ENCODE measurements at places on chromosomes 2 and 18.

- peak; percentile 38 for DNase-seq
Measured at GRCh38 chr2:234502285-234502918, 5.5 kb upstream of the ARL4C start.

GRCh38 chr2:176128982-176129796 lies at the start of gene HOXD8:
Gene HOXD8, plus strand, starts transcription at chr2:176129705. Its CDS starts 662 bp downstream, at chr2:176130367.
- DNase-seq = no peak

DNA sequence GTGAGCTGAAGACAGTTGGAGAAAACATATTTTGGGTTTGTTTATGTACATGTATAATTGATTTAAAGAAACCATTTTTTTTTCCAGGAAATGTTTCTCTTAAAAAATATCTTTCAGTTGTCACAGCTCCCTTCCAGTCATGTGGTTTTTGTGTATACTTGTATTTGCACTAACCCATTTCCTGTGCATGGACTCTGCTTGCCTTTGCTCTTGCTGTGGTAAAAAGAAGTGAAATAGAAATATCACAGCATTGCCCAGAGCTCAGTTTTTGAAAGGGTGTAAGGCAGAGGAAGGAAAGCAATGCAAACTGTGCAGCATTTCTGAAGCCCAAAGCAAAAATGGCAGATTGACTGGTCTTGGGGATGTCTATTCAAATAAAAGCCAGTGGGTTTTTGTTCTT lies 10.4 kb upstream of the DOCK10 start:
- no peak for DNase-seq

- no peak for DNase-seq
Measured at GRCh38 chr2:84830095-84830494, 50.8 kb downstream of the TRABD2A start.

DNA sequence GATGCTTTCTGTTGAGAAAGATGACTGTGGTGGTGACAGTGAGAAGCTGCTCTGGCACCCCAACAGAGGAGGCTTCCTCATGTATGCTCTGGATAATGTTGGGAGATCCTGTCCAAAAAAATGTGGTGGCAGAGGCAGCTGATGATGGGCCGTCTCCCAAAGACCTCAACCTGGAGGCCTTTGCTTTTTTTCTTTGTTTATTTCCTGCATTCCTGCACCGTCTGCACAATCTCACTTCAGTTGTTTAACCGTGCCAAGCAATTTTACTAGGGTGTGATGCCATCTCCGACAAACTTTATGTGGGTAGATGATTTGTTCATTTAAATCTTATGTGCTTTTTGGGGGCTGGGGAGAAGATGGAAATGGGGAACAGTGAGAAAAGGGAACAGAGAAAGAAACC lies 62.2 kb upstream of the IGFBP5 start:
- DNase-seq = no peak

DNA sequence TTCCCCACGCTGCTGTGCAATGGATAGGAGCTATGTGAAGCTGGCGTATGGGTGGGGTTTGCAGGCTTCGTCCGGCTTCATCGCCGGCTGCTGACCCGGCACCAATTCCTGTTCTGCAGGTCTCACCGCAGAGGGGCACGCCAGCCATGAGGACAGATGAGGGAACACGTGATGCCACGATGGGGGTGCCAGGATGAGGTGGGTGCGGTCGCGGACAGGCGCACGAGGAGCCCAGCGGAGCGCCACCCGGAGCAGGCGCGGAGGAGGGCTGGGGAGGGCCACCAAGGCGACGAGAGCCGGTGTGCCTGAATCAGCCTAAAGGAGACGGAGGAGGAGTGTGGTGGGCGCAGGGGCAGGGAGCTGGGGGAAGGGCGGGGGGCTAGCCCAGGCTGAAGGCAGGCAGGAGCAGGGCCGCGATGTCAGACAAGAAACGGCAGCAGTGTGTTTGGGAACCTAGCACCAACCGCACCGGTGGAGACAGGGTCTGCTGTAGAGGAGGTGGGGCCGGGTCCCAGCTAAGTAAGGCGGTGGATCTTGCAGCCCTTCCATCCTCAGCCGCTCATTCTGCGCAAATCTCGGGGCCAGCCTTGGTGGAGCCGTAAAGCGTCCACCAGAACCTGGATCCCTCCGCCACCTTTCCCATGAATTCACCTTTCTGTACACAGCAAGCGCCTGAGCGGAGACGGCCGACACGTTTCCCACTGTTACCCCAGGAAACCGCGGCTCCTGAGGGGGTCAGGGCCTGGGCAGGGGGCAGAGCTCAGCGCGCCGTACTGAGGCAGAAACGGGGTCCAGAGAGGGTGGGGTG lies 17.0 kb upstream of the CD8A start:
- no peak for DNase-seq

DNA sequence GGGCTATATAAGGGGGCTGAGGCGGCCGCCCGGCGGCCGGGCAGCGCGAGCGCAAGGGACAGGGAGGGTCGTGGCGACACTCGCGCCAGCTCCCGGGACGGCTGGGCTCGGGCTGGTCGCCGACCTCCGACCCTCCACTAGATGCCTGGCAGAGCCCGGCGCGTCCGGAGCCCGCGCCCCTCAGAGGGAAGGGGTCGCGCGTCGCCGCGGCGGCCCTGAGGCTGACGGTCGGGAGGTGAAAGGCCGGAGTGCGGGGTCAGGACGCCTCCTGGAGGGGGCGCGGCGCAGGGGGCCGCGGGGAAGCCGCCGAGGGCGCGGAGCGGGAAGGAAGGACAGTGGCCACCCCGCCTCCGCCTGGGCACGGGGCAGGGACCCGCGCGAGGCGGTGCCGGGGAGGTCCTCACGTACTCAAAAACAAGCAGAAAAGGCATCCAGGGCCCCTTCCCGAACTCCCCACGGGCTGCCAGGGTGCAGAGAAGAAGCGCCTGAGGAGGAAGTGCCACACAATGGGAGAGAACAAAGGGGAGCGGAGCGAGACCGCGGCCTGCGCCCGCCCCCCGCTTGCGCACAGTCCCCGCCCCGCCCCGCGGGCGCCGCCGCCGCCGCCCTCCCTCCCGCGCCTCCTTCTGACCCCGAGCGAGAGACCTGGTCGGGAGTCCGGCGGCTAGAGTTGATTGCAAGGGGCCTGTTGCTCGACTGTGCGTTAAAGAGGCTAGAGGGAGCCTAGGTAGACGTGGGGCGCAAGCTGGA lies 776 bp upstream of the KLF7 start:
- no peak for DNase-seq

- peak; percentile 92 for DNase-seq
Measured at GRCh38 chr2:1591978-1592907, 152.1 kb downstream of the PXDN start.

GRCh38 chr2:238024986-238025385 lies 35.8 kb upstream of the SCLY start:
- DNase-seq = no peak

- DNase-seq = no peak
Measured at GRCh38 chr18:56851774-56852173, 200.6 kb downstream of the WDR7 start.

DNA sequence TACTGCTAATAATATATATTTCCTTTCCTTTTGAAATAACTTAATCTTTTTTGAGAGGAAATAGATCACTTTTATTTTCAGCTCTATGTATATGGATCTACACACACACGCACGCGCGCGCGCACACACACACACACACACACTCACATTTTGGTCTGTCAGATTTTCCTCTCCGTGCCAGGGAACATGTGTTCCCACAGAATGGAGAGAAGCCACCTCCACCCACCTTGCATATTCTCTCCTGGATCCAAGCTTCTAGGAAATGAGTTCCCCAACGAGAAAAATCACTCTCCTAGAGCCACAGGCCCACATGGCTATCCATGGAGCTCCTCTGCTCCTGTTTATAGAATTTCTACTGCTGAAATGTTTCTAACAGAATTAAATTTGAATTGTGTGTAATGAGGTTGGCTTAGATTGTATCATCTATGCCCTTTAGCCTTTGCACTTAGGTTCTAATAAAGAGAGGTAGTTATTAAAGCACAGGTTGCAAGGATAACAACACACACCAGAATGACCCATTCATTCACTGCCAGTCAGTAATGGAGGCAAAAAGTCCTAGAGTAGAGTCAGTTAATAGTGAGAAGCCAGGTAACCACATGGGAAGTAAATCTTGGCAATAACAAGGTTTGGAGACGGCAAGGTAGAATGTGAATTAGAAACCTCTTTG lies 19.7 kb downstream of the IFIH1 start:
- no peak for DNase-seq

DNA sequence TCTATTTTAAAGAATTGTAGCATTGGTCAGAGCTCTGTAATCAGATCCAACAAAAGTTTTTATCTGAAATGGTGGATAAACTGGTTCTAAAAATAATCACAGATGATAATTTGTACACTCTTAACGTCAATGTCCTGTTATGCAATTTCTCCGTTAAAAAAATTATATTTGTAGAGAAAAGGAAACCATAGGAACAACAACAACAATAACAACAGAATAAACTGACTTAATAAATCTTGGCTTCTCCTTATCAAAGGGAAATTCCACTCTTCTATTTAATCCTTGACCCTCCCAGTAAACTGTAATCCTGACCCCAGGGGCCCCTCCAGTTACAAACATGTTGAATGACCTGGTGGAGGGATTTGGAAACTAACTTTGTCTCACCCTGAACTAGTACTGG lies 78.6 kb upstream of the ZFP36L2 start:
- no peak for DNase-seq

DNA sequence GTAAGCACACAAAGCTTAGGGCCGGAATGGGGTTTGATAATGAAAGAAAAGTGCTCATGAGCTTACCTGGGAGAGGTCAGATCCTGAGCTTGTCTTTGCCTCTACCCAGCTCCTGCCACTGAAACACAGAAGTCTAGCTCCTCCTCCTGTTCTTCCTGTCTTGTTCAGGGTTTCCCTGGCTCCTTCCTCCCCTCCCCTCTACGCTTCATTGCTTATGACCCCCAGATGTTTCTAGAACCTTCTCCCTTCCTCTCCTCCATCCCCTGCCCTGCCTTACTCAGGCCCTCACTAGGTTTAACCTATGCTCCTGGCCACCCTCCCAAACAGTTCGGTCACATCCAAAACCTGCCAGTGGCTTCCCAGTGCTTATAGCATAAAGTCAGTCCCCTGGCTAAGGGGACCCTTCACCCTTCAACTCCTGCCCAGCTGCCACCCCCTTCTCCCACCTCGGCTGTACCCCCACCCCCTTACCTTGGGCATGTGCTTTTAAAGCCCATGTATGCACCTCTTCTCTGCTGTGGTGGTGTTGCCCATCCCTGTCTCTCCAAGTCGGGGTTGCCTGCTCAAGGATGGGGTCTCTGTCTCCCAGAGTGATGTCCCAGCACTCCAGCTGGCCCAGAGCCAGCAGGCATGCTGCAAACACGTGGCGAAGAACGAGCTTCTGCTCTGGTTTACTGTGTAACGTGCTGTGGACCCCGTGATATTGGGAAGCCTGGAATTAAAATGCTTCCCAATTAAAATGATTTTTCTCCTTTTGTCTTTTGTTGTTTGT lies 233.6 kb downstream of the TPGS2 start:
- no peak for DNase-seq

- DNase-seq = no peak
Measured at GRCh38 chr18:54389143-54389505, 31.4 kb downstream of the C18orf54 start.

- DNase-seq = no peak
Measured at GRCh38 chr2:191935247-191935646, 88.4 kb upstream of the CAVIN2 start.

- no peak for DNase-seq
Measured at GRCh38 chr18:55110436-55110835, 151.2 kb upstream of the CCDC68 start.

- peak; percentile 4 for DNase-seq
Measured at GRCh38 chr18:42765302-42765701, 350.2 kb downstream of the RIT2 start.

DNA sequence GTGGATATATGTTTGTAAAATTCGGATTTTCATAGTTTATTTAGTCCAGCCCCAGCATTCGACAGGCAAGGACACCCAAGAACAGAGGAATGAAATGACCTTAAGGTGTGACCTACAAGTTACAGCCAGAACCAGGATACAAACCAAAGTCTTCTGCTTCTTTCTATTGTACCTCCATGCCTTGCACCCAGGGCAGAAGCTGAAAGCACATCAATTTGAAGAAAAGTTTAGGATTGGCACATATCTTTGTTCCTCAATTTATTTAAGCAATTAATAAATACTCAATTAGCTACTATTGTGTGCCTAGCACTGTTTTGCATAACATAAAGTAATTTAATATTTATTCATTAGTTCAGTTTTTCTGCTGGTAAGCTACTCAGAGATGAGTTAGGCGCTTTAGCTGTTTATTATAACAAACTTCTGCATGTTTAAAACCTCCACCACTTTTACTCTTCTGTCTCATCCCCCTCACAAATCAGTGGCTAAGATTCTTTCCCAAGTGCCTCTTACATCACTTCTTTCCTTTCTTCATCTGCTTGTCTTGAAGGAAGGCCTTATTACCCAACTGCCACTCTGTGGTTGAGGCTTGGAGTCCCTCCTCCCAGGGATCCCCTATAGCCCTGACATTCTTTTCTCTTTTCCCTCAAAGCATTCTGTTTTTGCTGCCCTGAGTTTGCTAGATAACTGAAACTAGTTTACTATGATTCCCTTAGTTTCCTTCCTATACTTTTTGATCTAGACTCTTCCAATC lies 37.1 kb upstream of the DARS1 start:
- no peak for DNase-seq

- DNase-seq = no peak
Measured at GRCh38 chr2:120509991-120510735, 164.2 kb downstream of the INHBB start.

GRCh38 chr2:100334929-100335328 lies 12.6 kb upstream of the LONRF2 start:
- DNase-seq = no peak

- no peak for DNase-seq
Measured at GRCh38 chr2:68487773-68488355, 20.5 kb downstream of the APLF start.

DNA sequence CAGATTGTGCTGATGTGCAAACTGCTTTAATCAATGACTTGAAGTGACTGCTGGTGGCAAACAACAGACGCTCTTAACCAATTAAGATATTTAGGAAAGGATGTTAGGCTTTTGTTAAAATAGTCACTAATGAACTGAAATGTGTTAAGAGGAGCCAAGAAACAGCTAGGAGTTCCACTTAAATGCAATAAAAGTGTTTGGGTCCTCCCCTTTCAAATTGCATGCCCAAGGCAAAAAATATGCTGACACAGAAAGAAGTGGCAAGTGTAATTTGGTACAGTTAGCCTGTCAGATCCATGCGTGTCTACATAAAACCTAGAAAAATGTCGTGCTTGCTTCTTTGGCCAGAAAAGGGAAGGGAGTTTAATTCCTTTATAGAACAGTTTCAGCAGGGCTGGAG lies 61.9 kb downstream of the XRCC5 start:
- DNase-seq = no peak

DNA sequence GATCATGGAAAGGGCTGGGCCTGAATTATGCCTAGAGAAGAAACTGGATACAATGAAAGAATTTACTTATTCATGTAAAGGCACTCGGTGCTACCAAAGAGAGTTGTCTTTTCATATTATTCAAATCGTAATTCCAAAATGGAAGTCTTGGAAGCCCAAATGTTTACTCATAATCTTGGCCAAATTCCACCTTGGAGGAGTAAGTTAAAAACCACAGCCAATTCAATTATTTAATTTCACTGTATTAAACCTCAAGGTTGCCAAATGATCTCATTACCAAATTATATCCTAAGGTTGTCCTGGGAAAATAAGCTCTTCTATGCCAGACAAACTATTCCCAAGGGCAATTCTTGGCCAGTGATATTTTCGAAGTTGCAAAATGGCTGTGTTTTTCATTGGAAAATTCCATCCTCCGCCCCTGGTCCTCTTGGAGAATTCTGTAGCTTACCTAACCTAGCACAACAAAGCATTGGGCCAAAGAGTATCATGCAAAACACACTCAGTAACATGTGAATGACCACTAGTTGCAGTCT lies 11.1 kb upstream of the VPS4B start:
- DNase-seq = no peak
